ENCODE measurements at places on chromosomes 12 and 14.

GRCh38 chr12:112185093-112185923 lies 59.9 kb downstream of the TRAFD1 start:
- DNase-seq: no peak

DNA sequence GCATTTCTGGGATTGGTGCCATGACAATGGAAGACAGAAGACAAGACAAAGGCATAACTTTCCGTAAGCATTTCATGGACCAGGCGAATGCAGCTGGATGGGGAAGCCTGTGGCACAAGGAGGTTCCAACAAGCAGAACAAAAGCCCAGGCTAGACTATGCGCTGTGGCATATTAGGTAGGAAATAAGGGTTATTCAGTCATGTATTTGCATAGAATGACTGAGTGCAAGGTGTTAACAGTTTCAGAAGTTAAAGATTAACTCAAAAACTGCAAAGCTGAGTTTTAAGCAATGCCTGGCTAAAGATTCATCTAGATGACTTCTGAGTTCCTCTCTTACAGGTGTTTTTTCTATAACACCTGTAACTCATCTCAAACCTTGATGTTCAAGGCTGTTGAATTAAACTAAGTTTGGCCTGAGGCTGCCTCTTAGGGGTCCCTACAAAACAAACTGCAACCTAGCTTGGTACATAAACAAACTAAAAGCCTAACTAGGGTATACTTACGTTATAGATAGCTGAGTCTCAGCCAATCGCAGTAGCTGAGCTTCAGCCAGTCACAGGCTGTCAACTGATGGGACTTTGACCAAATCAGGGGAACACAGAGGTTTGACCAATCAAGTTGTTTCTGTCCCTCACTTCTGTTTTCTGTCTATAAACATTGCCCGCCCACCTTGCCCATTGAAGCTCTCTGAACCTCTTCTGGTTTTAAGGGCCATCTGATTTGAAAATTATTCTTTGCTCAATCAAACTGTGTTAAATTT lies 52.2 kb upstream of the PLBD1 start:
- DNase-seq: no peak

- DNase-seq: no peak
Measured at GRCh38 chr14:68305738-68306137, 486.2 kb downstream of the RAD51B start.

DNA sequence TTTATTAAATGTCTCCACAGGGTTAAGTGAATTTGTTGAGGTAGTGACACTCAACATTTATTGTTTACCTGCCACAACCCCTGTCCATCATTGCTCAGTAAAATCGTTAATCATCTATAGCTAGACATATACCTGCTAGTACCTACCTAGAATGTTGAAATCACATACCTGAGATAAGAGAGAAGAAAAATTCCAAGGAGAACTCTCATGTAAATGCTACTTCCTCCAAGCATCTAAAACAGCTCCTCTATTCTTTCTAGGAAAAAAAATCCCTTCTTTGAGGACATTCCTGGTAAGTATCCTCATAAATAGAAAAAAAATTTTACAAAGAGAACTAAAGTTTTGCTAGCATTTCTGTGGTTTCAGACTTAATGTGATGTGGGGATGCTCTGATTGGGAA lies 325.1 kb downstream of the DAD1 start:
- DNase-seq: no peak

DNA sequence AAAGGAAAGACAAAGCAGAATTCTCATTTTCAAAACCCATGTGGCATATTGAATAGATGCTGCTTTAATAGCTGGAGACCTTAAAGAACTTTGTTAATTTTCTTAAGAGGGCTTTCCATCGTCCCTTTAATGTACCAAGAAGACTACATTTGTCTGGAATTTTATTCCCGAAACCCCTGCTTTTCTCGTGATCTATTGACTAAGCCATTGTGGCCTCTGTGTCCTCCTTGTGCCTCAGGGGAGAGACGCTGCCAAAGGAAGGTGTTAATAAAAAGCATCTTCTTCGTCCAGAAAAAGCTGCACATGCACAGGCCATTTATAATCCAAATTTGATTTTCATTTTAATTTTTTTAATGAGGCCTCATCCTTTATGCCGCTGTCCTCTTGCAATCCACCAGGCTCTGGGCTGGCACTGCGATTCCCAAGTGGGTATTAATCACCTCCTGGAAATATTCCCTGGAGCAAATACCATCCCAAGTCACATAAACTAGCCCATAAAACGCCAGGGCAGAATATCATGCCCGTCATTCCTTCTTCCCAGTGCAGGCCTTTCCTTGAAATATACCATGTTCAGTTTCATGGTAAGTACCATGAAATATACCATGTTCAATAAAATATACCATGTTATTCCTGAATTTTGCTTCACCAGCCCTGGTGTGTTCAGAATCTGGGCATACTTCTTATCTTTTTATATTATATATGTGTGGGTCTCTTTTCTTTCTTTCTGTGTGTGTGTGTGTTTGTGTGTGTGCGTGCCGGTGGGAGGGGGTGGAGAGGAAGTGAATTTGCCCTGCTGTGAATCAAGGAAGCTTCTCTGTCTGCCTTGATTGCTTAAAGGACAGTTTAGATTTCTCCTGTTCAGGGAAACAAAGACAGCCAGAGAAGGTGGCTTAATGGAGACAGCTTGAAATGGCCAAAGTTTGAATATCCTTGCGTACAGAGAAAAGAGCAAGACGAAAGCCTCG lies 147.6 kb downstream of the PHETA1 start:
- DNase-seq: no peak

DNA sequence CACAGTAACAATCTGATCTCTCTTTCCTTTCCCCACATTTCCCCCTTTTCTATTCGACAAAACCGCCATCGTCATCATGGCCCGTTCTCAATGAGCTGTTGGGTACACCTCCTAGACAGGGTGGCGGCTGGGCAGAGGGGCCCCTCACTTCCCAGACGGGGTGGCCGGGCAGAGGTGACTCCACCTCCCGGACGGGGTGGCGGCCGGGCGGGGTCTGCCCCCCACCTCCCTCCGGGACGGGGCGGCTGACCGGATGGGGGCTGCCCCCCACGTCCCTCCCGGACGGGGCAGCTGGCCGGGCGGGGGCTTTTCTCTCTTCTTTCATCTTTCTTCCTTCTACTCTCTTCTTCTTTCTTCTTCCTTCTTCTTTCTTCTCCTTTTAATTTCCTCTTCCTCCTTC lies 1.3 kb upstream of the NUBPL start:
- DNase-seq: no peak

DNA sequence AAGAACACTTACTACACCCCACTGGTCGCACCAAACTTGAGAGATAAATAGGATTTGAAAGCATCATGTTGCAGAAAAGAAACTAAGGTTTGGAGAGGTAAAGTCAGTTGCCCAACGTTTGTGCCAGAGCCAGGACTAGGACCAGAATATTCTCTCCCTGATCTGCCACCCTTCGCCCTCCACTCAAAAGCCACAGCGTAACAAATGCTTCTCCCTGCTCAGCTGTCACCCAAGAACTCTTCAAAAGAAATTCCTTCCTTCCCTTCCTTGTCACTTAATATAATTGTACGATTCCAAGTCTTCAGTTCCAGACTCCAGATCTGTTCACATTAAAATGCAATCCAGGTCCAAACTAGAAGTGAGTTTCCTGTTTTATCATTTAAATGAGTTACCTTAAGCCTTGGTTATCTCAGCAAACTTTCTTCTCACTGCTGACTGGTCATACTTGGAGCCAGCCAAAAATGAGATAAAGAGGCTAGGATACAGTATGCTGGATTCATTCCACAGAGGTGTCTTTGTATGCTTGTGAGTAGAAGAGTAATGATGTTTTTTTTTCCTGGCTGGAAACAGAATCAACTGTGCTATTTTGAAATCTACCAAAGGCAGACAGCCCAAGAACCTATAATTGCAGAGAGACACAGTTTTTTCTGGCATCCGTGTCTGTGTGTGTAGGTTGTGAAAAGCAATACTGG lies 12.8 kb upstream of the PPFIBP1 start:
- peak; percentile 89 for DNase-seq

DNA sequence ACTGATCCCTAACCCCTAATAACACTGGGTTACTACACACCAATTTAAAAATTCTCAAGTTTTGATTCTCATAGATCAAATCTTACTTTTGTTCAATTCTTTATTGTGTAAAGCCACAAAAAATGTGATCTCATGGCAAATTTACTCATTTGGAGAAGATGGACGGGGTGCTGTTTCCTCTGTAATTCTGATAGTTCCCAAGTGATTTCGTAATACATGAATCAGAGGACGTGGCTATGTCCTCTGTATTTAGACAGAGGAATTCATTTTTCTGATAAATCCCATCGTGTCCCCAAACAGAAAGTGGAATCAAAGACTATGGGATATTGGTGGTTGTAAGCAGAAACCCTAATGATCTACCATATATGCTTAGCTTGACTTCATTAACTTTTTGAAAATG lies 76.6 kb upstream of the GNG2 start:
- DNase-seq: peak; percentile 67

DNA sequence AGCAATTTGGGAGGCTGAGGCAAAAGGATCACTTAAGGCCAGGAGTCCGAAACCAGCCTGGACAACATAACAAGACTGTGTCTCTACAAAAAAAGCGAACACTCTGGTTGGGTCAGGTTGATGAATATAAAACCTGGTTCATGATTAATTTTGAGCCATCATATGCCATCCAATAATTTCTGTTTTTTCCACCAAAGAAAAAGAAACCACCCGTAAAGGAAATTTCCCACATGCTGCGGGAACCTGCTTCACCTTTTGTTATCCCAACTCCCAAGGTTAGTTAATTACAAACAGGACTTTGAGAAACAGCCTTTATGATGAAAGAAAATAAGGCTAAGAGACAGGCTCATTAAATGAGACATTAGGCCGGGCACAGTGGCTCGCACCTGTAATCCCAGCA lies 24.1 kb upstream of the BICDL1 start:
- no peak for DNase-seq

DNA sequence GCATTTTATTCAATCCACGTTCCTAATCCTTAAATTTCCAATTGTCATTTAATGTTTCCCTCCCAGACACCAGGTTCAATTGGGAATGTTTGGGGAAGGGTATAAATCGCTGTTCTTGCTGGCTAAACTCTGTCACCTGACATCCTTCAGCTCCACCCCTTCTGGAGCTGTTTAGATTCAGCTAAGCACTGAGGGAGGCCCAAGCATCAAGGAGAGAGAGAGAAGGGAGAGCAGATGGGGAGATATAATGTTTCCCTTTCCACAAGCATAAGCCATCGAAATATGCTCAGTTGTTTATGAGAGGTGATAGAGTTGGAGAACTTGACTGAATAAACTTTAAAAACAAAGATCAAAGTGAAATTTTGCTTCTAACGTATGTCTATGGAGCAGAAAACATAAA lies 1.8 kb downstream of the ABCC9 start:
- no peak for DNase-seq

GRCh38 chr14:103961928-103962578 lies 19.7 kb upstream of the RD3L start:
- no peak for DNase-seq

DNA sequence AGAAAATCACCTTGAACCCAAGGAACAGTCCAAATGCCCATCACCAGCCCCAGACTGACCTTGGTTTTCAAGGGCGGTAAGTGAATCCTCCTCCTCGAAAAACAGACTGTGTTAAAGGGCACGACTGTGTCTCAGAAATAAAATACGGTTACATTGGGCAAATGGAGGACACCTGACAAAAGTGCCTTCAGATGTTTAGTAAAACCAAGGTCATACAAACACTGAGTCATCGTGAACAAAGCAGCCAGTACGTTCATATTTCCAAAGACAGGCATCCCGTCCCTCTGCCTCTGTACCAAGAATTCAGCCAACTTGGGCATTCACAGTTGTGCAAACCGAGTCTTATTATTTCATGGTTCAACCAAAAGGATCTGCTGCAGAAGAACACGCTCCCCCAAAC lies 25.9 kb downstream of the FOXN3 start:
- DNase-seq: no peak

GRCh38 chr12:110012137-110012536 lies 12.9 kb downstream of the ANKRD13A start:
- DNase-seq: no peak

DNA sequence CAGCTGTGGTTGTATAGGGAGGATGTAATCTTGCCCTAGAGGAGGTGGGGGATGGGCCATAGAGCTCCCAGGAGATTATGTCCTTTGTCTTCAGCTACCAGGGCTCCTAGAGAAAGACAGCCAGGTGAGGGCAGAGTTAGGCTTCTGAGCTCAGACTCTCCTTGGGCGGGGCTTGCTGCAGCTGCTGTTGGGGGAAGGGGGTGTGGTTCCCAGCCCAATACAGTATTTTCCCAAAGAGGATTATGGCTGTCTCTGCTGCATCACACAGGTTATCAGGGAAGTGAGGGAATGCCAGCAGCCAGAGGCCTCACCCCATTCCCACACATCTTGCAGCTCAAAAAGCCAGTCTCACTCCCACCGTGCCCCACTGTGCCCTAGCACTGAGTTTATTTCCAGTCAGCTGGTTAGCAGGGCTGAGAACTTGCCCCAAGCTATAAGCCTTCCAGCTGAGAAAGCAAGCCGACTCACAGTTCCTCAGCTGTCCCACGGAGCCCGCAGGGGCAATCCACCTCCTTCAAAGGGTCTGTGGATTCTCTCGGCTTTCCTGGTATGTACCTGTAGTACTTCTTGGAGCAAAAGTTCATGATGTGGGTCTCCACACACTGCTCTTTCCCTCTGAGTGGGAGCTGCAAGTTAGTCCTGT lies 217.3 kb upstream of the CPNE8 start:
- no peak for DNase-seq

DNA sequence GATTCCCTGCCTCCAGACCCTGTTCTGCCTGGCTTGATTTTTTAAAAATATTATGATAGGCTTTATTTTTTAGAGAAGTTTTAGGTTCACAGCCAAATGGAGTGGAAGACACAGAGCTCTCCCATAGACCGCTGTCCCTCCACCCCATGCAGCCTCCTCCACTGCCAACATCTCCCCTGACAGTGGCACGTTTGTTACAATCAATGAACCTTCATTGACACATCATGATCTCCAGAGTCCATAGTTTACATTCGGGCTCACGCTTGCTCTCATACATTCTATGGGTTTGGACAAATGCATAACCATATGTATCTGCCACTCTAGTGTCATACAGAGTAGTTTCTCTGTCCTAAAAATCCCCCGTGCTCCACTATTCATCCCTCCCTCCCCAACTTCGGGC lies 15.9 kb upstream of the PPP1R13B start:
- no peak for DNase-seq
